Activated naive CD8-positive, alpha-beta T cell treated with anti-CD3 and anti-CD28 coated beads for 36 hours (primary cell): ENCODE measurements at places on chromosomes 3 and 15.

- no peak for DNase-seq
Observed at GRCh38 chr3:13594991-13595421, 46.1 kb downstream of the FBLN2 start.

- no peak for DNase-seq
Observed at GRCh38 chr15:59217876-59218498, 11.3 kb downstream of the LDHAL6B start.

GRCh38 chr3:72761410-72761809 lies 86.8 kb downstream of the SHQ1 start:
- no peak for DNase-seq

DNA sequence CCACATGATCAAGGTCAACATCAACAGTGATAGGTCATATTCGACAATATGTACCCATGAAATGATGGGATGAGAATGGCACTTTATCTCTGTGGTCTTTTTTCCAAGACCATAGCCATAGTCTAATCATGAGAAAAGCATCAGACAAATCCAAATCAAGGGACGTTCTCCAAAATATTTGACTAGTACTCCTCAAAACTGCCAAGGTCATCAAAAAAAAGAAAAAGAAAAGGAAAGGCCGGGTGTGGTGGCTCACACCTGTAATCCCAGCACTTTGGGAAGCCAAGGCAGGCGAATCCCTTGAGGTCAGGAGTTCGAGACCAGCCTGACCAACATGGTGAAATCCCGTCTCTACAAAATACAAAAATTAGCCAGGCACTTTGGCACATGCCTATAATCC lies 318.3 kb downstream of the TAFA4 start:
- DNase-seq, result no peak

GRCh38 chr3:141844108-141844507 lies 32.3 kb upstream of the ATP1B3 start:
- DNase-seq, result no peak

DNA sequence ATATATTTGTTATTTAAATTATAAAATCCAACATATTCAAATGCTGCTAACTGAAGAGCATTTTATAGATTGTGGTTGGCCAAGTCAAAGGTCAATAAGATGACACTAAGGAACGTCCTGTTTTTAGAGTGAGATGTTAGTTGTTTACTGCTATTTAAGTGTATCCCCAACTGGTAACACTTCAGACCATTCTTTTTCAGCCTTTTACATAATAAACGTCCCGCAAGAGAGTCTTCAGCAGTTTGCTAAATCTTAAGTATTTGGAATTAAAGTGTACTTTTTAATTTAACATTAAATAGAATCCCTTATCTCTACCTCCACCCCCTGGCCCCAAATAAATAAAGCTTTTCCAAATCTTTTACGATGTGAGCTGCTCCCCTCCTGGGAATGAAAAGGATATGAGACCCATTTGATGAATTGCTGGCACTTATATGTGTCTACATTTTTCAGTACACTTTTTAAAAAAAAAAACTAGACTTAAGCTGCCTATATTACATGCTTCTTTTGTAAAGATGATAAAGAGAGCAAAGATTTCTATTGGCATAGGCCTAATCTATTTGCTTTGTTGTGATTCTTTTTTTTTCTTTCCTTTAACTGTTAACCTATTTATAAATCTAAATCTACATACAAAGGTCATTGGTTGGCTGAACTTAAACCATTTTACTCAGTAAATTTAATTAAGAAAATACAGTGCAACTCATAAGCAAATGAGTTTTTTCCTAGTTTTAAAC lies 101.8 kb upstream of the SKOR1 start:
- DNase-seq, result no peak
